HS-27A (cell line): ENCODE measurements at places on chromosomes 12 and 14.

DNA sequence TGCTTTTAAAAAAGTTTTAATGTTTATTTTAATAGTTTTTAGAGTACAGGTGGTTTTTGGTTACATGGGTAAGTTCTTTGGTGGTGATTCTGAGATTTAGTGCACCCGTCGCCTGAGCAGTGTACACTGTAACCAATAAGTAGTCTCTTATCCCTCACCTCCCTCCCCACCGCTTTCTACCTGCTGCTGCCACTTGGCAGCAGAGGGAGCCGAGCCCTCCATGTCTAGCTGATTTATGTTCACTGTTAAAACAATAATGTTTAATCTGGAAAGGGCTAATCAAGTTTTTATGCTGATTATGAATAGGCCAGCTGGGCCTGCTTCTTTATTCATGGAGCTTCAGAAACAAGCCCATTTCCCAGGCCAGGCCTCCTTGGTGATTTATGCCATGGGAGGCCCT, 73.1 kb downstream of the ADCK1 start:
- DNase-seq = no peak

DNA sequence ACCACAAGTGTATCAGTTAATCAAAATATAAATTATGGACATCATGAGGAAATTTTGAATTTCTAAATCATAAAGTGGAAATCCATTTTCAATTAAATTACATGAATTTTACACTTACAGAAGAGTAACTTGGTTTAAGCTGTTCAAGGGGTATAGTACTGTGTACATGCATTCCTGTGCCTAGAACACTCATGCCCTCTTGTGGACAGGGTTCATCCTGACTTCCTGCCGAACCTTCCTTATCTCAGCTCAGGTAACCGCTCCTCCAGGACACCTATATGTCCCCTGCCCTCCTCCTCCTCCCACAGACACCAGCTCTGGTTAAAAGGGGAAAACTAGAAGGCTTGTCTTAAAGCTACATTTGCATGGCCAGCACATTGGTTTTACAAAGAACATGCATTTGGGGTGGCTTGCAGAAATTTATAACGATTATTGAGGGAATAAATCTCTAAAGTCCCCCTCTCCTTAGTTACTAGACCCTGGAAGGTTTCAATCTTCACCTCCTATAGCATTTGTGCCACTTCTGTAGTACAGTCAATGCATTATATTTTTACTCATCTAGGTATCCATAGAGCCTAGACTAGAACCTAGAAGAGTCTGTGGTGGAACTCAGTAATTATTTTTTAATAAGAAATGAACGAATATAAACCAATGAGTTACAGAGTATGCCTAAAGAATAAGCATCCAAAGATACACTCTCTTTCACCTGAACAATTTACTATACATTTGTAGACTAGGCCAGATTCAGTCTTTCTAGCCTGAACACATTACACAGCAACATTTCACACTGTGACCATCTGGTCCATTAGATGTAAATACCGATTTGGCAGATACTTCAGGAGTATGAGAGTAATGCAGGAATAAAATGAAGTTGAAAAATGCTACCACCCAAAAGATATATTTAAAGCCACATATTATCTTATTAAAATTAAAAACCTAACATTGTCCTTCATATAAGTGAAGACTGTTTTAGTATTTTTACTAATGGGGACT, 345.6 kb downstream of the PAWR start:
- DNase-seq = no peak

DNA sequence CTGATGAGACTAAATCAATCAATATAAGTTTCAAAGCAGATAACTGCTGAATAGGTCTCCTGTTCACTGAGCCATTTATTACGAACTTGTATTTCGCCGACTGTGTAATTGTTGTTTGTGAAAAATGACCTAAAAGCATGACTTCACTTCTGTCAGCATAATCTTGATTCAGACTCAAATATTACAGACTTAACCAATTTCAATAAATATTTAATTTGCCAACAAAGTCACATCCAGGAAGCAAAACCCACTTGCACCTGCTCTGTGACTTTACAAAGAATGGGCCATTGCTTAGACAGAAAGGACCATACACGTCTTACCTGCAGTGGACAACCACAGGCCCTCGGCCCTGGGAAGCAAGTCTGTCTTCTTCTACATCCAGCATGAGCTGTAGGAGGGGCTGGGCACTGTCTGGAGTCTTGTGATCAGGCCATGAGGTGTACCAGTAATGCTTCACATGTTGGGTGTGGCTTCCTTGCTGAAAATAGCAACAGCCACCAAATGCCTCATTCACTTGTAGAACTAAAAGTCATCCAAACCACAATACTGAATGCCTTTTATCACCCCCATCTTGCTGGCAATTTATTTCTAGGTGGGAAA, 23.5 kb upstream of the PTPRB start:
- DNase-seq = peak; percentile 85

GRCh38 chr12:84135586-84136279, 776.9 kb downstream of the SLC6A15 start:
- no peak for DNase-seq

- no peak for DNase-seq
These were observed 101.7 kb downstream of the DUSP6 start for GRCh38 chr12:89250636-89251035.

DNA sequence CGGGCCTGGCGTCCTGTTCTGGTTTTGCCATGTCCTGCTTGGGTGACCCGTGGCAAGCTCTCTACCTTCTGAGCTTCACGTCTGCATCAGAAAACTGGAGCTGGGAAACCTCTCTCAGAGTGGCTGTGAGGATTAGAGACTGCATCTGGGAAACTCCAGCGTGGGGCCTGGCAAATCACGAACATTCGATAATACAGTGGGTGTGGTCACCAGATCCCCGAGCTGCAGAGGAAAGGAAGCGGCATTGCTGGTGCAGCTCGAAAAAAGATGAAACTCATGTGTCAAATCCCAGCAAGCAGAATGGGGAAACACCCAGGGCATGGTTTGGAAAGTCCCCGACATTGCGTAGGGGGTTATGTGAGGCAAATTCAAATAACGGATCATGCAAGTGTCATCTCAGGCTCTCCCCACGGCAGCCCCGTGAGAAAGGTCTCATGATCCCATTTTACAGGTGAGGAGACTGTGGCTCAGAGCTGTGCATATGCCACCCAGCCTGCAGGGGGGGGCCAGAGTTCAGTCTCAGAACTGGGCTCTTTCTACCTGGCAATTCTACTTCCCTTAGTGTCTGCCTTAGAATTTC, 98.1 kb upstream of the VRK1 start:
- no peak for DNase-seq

- no peak for DNase-seq
These were observed 96.9 kb upstream of the FGD4 start for GRCh38 chr12:32302218-32303173.

GRCh38 chr12:39763890-39764169, 144.2 kb upstream of the ABCD2 start:
- no peak for DNase-seq

DNA sequence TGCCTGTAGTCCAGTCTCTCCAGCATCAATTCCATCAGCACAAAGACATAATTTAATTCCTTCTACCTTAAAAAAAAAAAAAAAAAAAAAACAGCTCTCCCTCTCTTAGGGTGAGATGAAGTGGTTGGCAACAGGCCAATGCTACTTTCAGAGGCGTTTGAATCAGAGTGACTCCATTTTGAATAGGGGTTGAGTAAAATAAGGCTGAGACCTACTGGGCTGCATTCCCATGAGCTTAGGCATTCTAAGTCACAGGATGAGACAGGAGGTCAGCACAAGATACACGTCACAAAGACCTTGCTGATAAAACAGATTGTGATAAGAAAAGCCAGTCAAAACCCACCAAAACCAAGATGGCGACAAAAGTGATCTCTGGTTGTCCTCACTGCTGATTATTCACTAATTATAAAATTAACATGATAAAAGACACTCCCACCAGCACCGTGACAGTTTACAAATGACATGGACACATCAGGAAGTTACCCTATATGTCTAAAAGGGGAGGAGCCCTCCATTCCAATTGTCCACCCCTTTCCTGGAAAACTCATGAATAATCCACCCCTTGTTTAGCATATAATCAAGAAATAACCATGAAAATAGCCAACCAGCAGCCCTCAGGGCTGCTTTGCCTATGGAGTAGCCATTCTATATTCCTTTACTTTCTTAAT, 6.9 kb upstream of the TCL1B start:
- DNase-seq = no peak

DNA sequence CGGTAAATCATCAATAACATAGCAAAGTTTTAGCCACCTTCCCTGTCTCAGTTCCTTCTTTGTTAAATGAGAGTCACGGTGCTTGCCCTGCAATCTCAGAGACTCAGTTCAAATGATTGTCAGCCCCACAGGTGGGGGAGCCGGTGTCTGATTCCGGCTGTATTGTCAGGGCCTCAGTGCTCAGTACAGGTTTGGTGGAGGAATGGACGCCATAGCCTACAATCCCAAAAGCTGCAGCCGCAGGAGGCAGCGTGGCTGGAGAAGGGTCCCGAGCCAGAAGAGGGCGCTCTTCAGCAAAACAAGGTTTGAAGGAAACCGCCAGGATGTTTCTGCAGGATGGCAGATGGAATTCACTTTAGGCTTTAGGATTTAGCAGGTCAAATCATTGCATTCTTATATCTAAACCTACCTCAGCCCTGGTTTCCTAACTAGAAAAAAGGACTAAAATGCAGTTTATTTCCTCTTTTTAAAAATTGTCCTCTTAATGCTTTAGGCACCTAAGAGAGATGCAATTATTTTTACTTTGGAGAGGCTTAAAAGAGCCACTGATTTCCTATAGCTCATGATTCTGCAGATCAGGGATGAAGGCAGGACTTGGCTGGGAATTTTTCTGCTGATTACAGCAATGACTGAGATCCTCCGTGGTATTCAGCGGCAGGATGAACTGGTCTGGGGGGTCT, 29.2 kb downstream of the FOS start:
- DNase-seq = peak; percentile 54

- peak; percentile 70 for DNase-seq
These were observed 1.5 kb upstream of the LGALS3 start for GRCh38 chr14:55127460-55127951.

- DNase-seq = no peak
These were observed 209.6 kb upstream of the SLC16A7 start for GRCh38 chr12:59386236-59386635.

GRCh38 chr12:1474574-1475153, 119.7 kb downstream of the FBXL14 start:
- DNase-seq = peak; percentile 100

DNA sequence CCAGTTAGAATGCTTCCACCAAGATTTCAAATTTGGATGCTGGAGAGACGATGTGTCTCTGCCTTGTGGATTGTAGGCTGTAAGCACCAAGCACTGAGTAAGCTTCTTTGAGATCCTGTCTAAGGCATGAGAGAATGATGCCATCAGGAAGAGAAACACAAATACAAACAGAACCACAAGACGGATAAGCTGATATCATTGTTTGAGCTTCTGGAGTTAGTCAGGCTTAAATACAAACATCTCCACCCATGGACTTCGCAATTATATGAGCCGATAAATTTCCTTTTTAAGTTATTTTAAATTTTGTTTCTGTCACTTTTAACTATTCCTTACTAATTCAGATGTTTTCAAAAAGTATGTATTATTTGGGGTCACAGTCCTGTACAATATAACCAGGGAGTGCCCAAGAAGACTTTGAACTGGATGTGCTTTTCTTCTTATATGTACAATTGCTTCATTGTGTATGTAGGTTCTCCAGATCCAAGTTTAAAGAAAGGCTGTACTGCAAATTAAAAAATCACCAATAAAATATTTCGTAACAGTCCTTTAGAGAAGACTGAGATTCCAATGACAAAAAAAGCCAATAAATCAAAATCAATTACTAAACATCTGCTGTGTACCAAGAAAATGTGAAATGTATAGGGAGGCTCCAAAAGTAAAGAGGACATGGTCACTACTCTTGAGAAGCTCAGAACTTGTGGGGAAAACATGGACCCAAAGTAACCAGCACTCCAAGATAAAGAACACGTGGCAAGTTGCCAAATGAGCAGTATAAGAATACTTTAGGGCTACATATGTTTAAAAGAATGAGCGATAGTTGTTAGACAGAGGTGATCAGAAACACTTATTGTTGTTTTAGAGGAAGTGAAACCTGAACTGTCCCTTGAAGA, 274.1 kb downstream of the ADAMTS20 start:
- no peak for DNase-seq

DNA sequence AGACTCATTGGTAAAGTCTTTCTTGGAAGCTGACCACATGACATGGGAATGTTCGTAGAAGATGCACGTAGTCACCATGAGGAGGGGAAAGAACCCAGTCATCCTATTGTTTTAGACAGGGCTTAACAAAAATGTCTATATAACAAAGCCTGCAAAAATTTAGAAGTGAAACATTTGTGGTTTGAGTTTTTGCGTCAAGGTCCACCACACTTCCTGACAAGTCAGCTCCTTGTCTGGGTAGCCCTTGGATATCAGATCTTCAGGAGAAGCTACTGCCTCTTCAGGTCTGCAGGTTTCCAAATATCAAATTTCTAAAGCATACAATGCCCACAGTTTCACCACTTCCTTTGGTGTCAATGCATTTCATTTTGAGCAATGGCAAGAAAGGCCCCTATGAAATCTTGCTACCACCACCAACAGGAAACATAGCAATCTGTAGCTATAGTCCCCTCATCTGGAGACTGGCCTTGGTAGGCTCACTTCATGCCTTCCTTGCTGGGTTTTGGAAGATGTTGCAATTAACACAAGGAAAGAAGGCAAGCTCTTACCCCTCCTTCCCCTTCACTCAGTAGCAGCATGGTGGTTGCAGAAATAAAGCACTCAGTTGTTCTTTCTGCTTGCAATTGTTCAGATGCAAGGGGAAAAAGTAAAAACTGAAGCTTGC, 235.2 kb downstream of the PCNX1 start:
- DNase-seq = peak; percentile 72

- no peak for DNase-seq
These were observed 98.8 kb upstream of the FRMD6 start for GRCh38 chr14:51552768-51553404.

- no peak for DNase-seq
These were observed 123.9 kb downstream of the BCL11B start for GRCh38 chr14:99148131-99148530.

GRCh38 chr12:112939761-112940381, 1.6 kb downstream of the OAS3 start:
- no peak for DNase-seq

GRCh38 chr14:24965578-24965933, 84.4 kb downstream of the STXBP6 start:
- no peak for DNase-seq

- no peak for DNase-seq
These were observed 183.3 kb upstream of the KRR1 start for GRCh38 chr12:75694534-75695268.

DNA sequence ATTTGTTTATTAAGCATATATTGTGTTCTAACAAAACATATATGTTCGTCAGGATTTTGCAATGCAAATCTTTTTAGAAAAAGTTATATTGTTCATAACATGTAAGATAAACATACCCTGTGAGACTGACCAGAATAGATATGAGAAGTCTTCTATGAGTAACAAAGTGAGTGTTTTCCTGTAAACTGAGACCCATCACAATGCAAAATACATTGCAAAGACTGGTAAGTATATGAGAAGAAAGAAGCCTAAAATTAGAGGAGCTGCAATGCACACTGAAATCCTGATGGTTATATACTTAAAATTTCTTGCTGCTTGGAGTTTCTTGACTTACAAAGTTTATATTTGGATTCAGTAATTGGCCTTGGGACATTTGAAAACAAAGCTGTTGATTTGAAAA, 6.0 kb downstream of the HMGA2 start:
- DNase-seq = no peak

- no peak for DNase-seq
These were observed 301.5 kb downstream of the NELL2 start for GRCh38 chr12:44574586-44574985.

- DNase-seq = no peak
These were observed 23.5 kb downstream of the UBR7 start for GRCh38 chr14:93230539-93230938.

- no peak for DNase-seq
These were observed 485.4 kb downstream of the MDGA2 start for GRCh38 chr14:47189911-47190484.

- DNase-seq = no peak
These were observed 37.4 kb downstream of the ISCA2 start for GRCh38 chr14:74531006-74531405.
